Upper lobe of left lung (tissue), 6 donors: ENCODE measurements at places on chromosomes 5 and 9. TPM values are rescaled to one million over a fixed set of nuclear protein-coding genes. Genes with fewer than 3 reads are reported as not detected.

The PDZD2 gene
- 71.6 TPM for total RNA-seq

The ZNF658 gene
- total RNA-seq, result 3.6 TPM

The FOXD4L5 gene
- 0.29 TPM for total RNA-seq

DNA sequence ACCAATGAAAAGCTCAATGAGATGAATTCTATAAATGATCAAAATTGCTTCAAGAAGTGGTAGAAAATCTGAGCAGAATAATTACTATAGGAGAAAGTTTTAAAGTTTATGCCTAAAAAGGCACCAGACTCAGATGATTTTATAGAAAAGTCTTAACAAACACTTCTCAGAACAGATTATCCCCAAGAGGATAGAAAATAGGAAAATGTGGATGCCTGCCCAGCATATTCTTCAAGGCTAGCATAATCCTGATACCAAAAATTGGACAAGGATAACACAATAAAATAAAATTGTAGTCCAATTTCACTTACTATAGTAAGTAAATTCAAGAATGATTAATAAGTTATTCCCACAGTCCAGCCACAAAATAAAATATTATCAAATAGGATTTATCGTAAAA lies 397.0 kb downstream of the NR2F1-AS1 start:
- no peak for DNase-seq

DNA sequence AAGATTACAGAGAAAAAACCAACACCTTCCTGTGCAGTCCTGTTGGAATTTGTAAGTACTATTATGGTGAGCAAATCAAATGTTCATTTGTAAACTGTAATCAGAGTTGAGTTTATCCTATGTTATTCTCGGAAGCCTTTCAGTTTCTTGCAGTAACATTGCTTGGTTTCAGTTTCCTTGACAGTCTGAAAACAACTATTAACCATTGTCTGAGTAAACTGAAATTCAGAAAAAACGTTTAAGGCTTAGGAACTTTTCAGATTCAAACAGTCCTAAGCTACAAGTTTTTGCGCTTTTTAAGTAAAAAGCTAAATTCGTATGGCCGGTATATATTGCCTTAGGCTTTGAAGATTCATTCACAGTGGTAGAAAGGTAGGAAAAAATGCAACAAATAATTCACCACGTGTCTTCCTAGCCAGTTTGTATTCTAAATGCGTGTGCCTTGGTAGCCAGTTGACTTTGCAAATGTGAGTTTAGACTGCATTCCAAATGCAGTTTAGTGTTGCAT lies 2.5 kb downstream of the GPBP1 start:
- DNase-seq, result no peak

DNA sequence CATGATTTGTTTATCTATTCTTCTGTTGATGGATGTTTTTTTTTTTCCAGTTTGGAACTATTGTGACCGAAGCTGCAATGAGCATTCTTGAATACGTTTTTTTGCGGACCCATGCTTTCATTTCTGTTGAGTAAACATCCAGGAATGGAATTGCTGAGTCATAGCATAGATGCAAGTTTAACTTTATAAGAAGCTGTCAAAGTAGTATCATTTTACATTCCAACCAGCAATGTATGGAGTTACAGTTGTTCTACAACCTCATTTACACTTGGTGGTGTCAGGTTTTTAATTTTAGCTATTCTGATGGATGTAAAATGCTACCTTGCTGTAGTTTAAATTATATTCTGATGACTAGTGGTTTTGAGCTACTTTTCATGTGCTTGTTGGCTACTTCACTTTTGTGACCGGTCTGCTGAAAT lies 49.0 kb downstream of the NPR3 start:
- DNase-seq, result no peak

- DNase-seq, result no peak
Observed at GRCh38 chr5:19630876-19631275, 357.1 kb downstream of the CDH18 start.

The EIF4E1B gene
- not detected for total RNA-seq

The TXN gene
- total RNA-seq, result 170 TPM

DNA sequence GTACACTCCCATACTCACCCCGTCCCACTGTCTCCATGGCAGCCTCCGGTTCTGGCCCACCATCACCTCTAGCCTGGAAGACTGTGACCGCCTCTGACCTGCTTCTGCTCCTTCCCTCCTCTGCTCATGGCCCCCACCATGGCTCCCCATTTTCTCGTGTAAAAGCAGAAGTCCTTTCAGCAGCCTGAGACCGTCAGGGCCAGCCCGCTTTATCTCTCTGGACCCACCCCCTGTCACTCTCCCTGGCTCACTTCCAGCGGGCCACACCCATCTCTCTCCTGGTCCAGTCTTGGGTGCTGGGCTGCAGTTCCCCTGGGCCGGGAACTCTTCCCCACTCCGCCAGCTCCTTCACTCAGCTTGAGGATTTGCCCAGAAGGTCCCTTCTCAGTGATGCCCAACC lies 96.0 kb upstream of the RUFY1 start:
- no peak for DNase-seq

DNA sequence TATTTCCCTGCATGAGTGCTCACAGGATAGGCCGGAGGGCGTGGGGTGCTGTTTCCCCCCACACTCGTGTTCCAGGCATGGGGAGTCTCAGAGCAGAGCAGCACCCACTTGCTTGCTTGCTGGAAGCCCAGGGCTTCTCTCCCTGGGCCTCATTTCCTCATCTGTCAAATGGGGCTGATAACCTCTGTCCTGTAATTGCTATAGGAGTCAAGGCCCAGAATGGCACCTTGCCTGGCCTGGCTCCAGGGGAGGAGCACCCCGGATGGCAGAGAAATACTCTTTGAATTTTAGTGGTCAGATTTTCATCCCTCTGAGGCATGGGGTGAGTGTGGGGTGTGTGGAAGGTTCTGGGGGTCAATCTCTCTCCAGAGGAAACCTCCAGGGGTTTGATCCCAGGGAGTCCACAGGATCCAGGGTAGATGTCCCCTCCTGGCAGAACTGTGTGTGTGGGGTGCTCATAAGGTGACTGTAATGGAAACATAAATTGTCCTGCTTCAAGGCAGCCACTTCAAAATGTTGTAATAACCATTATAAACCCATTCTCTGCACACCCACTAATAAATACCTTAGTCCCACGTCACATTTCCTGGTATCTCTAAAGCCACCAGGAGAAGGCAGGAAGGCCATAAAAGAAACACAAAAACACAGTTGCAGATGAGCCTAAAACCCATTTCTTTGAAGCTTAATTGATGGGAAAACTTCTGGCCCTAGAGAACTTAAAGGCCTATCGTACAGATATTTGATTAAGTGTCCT lies 272.2 kb downstream of the FSTL4 start:
- no peak for DNase-seq

DNA sequence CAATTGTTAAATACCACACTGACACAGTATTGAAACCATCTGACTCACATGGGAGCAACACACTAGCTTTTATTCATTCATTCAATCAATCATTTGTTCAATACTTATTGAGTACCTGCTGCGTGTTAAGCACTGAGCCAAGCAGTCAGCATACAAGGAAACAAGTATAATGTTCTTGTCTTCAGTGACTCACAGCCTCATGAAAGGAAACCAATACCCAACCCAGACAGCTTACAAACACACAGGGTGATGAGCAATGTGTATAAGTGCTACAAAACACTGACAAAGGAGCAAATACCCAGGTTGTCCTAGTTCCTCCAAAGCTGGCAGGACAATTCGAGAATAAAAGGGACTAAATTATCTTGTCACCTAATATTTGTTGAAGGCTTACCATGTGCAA lies 67.6 kb upstream of the RASEF start:
- no peak for DNase-seq
